Uterus (tissue), 4 donors: ENCODE measurements at places on chromosomes 12 and 14.

GRCh38 chr12:48980389-48980952, 2.3 kb downstream of the WNT1 start:
- DNase-seq, result no peak

DNA sequence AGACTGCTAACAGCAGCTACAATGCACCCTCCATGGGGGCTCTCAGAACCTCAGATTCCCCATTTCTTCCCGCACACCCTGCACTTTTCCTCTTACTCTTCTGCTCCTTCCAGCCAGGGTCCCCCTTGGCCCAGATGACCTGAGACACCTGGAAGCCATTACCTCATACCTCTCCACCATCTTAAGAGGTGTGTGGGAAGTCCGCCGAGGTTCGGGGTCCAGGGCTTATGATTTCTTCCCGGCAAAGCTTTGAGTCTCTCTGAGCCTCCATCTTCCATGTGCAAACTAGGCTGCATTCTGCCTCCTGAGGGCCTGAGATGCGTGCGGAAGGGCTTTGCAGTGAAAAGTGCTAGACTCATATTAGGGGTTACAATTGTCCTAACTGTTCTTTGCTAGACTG, 5.3 kb downstream of the GSC start:
- no peak for DNase-seq

- no peak for DNase-seq
Measured at GRCh38 chr12:13981990-13982389, 588 bp upstream of the GRIN2B start.

DNA sequence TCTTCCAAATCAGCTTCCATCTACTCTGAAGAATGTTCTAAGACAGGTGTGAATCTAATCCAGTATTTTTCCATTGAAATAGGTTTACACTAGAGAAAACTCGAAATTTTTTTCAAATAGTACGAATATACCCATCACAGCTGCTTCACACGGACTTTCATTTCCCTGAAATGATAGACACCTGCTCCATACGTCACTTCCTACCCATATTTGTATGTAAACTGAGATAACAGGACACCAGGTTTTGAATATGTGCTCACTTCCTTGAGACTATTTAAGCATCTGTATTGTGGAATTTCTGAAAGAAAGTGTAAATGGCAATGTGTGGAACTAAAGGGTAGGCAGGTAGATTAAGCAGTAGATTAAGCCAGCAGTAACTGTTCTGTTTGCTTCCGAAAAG, 13.4 kb upstream of the ITPR2 start:
- no peak for DNase-seq

GRCh38 chr12:47717443-47718193, 7.7 kb downstream of the ENDOU start:
- peak; percentile 86 for DNase-seq

DNA sequence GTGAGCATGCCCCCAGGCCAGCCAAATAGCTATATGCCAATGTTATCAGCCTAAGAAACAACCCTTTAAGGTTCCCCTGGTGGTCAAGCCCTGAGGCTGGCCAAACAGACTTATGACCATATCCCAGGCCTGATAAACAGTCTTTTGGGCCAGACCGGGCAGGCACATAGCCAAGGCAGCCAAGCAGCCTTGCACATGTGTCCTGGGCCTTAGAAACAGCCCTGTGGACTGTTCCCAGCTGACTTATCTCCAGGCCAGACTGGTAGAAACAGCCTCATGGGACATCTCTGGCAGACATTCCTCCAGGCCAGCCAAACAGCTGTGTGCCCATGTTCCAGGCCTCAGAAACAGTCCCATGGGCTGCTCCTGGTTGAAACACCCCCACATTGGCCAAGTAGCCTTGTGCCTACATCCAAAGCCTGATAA, 295.0 kb upstream of the MGAT4C start:
- DNase-seq, result no peak

DNA sequence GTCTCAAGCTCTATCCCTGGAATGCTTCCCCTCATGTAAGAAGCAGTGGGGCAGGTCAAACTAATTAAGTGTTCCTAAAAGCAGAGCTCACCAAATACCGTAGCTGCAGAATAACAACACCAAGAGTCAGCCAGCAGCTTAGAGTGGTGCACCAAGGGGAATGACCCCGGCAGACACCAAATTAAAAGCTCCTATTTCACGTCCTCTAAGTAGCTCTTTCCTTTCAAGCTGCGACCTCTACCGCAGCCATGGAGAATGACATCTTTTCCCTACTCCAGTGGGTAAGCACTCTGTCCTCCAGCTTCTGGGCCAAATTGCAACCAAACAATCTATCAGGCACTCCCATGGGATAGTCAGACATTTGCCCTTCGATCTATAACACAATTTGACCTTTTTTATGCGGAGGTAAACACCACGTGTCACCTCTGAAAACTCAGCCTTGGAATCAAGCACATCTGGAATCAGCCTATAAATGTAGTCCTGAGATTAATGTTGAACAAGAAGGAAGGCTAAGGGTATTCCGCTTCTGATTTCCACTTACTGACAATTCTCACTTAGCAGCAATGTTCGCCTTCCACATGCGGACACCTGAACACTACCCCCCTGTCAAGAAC, 67.6 kb upstream of the CDKN3 start:
- DNase-seq, result peak; percentile 20

DNA sequence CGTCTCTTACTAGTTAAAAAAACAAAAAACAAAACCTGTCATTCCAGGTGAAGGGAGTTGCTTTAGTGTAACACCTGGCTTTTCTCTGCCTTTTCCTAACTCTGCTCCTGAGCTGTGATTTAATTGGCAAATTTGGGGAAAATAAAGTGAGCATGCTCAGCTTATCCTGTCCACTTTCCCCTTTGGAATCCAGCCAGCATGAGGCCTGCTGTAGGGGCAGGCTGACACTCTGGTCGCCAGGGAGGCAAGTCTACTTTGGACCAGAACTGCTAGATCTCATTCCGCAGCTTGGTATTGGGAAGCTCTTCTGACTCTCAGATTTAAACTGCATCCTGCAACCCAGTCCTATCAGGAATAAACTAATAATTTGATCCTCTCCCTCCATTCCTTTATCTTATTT, 30.1 kb downstream of the CDKN1B start:
- DNase-seq, result no peak

- DNase-seq, result no peak
Measured at GRCh38 chr14:81504864-81505263, 28.8 kb downstream of the SEL1L start.

GRCh38 chr14:89720076-89720687, 234.3 kb downstream of the EFCAB11 start:
- DNase-seq, result no peak

GRCh38 chr14:100399052-100399849, 76.1 kb downstream of the SLC25A47 start:
- no peak for DNase-seq

GRCh38 chr14:75773046-75773445, 112.0 kb downstream of the TTLL5 start:
- DNase-seq, result no peak

DNA sequence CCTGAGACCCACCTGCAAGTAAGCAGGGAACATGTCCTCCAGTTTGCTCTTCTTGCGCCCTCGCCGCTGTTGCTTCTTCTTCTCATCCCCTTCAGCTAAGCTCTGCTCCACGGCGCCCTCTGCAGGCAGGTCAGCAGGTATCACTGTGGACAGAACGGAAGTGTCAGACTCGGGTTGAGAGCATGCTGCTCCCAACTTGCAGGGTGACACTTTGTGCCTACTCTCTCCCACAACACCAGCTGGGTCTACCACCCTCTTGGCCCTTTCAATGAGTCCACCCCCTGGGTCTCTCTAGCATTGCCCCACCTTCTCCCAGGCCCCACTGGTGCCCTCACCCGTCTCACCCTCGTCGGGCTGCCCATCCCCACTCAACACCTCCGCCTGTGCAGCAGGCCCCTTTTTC, 16.7 kb downstream of the KMT2D start:
- no peak for DNase-seq

- DNase-seq, result peak; percentile 96
Measured at GRCh38 chr12:57522011-57522886, at the start of gene MBD6. TSS of gene MBD6 (plus strand) at chr12:57522824. CDS start at chr12:57524304, 1,480 bp downstream.

DNA sequence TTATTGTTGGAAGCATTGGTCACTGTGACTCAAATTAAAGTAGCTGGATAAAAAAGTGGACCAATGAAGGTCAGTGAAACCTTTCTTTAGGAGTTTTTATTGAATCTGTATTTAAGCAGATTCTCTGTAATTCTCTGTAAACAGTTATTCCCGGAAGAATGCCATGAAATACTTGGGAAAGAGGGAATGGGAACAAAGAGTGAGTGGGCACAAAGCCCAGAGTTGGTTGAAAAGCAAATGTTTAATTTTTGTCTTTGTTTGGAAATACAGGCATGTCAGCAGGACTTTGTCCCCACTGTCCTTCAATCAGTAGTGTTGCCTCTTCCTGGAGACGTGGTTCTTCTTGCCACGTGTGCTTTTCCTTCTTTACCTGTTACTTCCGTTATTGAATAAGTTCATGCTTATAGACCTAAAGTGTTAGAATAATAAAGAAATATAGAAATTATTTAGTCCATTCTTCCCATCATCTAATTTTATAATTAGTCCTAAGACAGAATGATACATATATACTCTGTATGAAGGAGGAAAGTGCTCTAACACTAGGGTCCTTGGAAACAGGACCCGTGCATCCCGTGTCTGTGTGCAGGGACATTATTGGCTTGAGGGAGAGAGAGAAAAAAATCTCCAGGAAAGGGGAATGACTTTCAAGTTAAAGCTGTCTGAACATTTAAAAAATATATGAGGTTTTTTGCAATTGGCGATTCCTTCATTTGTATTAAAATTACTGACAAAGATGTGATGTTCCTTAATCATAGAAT, 2.0 kb upstream of the ANG start:
- no peak for DNase-seq

DNA sequence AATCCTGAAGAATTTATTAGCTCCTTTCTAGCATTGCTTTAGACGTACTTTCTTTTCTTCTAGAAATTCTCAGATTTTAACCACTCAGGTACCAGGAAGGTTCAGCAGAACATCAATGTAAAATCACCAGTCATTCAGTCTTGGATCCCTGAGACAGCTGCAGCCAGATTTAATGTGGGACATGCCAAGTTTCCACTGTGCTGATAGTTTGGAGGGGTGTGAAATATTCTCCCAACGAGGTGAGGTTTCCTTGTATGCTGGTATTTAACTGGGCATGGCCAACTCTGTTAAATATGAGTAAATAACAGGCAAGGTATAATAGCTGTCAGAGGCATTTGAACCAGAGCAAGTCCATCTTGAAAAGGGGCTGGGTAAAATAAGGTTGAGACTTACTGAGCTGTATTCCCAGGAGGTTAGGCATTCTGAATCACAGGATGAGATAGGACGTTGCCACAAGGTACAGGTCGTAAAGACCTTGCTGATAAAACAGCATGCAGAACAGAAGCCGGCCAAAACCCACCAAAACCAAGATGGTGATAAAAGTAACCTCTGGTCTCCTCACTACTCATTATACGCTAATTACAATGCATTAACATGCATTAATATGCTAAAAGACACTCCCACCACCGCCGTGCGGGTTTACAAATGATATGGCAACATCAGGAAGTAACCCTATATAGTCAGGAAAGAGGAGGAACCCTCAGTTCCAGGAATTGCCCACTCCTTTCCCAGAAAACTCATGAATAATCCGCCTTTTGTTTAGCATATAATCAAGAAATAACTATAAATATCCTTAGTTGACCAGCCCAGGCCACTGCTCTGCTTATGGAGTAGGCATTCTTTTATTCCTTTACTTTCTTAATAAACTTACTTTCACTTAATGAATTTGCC, 75.2 kb upstream of the RASSF8 start:
- no peak for DNase-seq

DNA sequence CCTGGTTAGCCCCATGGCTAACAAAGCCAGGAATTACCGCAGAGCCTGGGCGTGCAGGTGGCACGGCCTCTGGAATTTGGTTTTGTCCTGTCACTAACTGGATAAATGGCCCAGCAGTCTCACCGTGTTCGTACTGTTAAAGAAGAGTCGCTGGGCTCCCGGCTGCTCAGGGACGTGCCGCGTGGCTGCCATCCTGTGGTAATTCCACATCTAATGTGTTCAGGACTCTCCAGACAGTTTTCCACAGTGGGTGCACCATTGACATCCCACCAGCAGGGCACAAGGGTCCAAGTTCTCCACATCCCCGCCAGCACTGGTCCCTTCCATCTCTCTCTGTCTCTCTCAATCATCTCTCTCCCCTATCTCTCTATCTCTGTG, 19.6 kb downstream of the NOC4L start:
- no peak for DNase-seq

- no peak for DNase-seq
Measured at GRCh38 chr14:55599250-55599879, 19.4 kb downstream of the KTN1 start.

GRCh38 chr14:45185100-45185814, 49.5 kb downstream of the FANCM start:
- DNase-seq, result no peak

- DNase-seq, result no peak
Measured at GRCh38 chr14:35406506-35407305, 2.2 kb upstream of the NFKBIA start.

GRCh38 chr12:94287245-94287628, 138.9 kb downstream of the PLXNC1 start:
- DNase-seq, result no peak

DNA sequence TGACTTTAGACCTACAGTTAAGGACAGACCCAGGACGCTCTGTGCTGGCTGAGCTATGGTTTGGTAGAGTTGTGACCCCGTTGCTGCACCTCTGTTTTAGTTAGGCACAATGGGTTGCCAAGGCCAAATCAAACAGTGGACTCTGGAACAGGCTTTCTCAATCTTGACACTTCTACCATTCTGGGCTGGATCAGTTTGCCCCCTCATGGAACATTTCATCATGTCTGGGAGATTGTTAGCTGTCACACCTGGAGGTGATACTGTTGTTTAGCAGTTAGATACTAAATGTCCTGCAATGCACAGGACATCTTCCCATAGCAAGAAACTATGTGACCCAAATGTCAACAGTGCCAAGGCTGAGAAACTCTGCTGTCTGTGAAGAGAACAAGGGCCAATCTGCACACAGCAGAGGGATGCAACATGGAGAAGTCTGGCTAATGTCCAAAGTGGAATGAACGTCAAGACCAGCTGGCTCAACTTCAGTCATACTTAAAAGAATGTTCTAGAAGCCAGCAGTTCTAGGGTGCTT, 65.6 kb upstream of the DICER1 start:
- DNase-seq, result no peak

- no peak for DNase-seq
Measured at GRCh38 chr14:27725482-27725881, 1041.1 kb upstream of the FOXG1 start.

DNA sequence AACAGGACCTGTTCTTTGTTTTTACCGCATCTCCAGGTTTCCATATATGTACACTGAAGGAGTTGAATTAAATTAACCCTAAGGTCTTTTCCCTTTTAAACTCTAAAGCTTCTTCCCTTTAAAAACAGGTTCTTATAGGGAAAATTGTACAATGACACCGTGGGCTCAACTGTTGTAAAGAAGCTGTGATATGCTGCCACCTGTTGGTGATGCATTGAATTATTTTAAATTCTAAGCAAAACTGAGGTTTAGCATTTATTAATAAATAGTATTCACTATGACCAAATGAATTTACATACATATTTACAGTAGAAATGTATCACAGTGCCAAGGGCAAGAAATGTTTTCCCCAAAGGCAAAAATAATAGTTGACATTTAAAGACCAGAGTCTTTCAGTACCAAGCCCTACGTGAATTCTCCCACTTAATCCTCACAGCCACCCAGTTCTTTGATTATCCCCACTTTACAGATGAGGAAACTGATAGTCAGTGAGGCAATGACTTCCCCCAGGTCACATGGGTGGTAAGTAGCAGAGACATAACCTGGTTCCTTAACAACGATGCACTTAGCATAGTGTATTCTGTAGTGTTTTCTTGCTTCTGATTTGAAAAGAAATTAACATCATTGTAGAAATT, 35.7 kb upstream of the TMEM263 start:
- DNase-seq, result no peak
